Kasumi-1 (cell line): ENCODE measurements at places on chromosomes 16 and 17.

DNA sequence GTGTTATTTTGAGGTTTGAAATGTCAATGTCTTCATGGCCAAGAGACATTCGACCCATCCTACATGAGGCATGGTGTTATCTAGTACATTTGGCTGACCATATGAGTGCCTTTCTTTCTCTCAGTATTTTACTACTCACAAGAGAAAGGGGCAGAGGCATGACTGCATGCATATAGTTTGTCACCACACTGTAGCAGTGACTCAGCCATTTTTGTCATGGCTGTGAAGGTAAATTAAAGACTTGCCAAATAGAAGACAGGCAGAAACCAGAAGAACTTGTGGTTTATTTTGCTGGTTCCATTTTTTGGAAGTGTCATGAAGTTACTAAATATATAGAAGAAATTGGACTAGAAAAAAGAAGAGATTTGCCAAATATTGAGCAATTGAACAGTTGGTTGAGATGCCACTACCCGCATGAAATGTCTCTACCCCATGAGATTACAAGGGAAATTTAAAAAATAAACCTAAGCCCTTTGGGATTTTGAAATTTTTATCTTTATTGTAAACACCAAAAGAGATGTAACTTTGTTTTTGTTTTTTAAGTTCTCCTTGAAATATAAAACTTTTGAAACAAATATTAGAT lies 170.3 kb downstream of the CHD9 start:
- no peak for DNase-seq

DNA sequence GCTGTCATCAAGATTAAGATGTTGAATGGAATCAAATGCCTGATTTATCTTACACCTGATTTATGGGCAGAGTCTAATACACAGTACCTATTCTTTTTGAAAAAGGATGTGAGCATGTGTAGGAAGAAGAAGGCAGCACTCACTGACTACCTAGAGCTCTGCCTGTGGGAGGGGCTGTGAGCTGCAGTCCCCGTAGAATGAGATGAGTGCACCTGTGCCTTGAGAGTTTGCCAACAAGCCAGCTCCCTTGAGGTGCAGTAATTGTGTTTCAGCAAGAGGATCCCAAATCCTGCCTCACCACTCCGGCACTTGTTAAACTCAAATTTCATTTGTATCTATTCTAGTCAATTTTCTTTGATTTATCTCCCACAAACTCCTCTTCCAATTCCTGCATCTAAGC lies 46.0 kb downstream of the CDH11 start:
- no peak for DNase-seq

DNA sequence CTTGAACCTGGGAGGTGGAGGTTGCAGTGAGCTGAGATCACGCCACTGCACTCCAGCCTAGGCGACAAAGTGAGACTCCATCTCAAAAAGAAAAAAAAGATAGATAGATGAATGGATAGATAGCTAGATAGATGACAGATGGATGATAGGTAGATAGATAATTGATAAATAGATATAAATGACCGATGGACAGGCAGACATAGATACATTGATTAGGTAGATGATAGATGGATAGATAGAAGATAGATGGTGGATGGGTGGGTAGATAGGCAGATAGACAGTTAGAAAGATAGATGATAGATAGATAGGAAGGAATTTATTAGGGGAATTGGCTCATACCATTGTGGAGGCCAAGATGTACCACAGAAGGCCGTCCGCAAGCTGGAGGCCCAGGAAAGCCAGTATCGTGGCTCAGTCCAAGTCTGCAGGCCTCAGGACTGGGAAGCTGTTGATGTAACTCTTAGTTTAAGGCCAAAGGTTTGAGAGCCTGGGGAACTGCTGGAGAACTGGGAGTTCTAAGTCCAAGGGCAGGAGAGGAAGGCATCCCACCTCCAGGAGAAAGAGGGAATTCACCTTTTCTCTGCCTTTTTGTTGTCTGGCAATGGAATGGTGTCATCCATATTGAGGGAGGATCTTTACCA lies 156.1 kb downstream of the SEC14L1 start:
- no peak for DNase-seq

GRCh38 chr17:79484600-79485418 lies 126.0 kb downstream of the RBFOX3 start:
- no peak for DNase-seq

GRCh38 chr16:19833581-19833980 lies 51.1 kb downstream of the GPRC5B start:
- DNase-seq: no peak

- DNase-seq: no peak
Measured at GRCh38 chr17:31134576-31134975, 39.8 kb downstream of the NF1 start.

DNA sequence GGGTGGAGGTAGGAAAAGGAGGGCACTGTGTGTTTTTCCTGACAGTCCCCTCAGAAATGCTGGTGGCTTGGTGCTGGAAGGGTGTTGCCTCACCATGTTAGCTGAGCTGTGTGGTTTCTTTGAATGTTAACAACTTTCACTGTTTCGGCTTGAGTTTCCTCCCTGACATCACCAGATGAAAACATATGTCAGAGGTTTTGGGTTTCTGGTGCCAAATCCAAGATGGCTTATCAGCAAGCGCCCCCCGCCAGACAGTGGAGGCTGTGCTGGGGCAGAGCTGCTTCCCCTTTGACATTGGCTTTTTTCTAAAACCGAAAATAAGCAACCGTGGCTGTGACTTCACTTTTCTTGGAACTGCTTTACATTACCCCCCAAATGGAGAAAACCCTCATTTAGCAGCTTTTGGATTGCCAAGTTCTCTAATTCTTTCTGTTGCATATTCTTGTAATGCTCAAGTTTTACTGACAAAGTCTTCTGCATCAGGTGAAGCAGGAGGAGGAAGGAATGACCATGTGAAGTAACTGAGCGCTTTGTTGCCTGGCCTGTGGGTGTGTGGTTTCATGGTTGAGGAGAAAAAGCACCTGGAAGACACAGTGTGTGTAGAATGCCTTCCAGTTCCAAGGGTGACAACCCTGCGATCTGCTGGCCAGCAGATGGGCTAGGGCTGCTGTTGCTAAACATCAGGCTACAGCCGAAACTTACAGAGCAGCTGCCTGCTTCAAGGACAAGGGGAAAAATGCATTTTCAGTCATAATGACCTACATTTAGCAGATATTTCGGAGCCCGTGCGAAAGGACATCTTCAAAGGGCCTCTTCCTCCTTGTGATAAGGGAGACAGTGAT lies 9.7 kb downstream of the RMI2 start:
- DNase-seq: peak; percentile 21

GRCh38 chr16:69561901-69562300 lies 3.9 kb upstream of the NFAT5 start:
- no peak for DNase-seq

- no peak for DNase-seq
Measured at GRCh38 chr17:66518677-66519076, 216.3 kb downstream of the PRKCA start.

- no peak for DNase-seq
Measured at GRCh38 chr16:1029259-1029545, 43.3 kb upstream of the SSTR5 start.

DNA sequence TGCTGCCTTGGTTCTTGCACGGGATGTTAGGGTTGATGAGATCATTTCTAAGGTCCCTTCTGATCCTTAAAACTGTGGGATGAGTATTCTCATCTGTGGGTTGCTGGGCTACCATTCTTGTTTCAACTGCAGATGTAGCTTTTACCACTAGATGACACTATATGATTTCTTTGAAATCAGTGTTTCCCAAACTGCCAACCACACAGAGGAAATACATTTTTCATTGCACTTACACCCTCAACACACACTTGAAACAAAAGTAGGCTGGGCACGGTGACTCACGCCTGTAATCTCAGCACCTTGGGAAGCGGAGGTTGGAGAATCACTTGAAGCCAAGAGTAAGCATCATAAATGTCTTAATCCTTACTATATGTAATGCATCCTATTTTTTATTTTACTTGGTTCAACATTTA lies 15.3 kb downstream of the LCMT1 start:
- peak; percentile 50 for DNase-seq

GRCh38 chr17:58913552-58913951 lies 157.9 kb downstream of the PPM1E start:
- no peak for DNase-seq

- DNase-seq: no peak
Measured at GRCh38 chr16:84815462-84815861, 4.3 kb upstream of the CRISPLD2 start.

DNA sequence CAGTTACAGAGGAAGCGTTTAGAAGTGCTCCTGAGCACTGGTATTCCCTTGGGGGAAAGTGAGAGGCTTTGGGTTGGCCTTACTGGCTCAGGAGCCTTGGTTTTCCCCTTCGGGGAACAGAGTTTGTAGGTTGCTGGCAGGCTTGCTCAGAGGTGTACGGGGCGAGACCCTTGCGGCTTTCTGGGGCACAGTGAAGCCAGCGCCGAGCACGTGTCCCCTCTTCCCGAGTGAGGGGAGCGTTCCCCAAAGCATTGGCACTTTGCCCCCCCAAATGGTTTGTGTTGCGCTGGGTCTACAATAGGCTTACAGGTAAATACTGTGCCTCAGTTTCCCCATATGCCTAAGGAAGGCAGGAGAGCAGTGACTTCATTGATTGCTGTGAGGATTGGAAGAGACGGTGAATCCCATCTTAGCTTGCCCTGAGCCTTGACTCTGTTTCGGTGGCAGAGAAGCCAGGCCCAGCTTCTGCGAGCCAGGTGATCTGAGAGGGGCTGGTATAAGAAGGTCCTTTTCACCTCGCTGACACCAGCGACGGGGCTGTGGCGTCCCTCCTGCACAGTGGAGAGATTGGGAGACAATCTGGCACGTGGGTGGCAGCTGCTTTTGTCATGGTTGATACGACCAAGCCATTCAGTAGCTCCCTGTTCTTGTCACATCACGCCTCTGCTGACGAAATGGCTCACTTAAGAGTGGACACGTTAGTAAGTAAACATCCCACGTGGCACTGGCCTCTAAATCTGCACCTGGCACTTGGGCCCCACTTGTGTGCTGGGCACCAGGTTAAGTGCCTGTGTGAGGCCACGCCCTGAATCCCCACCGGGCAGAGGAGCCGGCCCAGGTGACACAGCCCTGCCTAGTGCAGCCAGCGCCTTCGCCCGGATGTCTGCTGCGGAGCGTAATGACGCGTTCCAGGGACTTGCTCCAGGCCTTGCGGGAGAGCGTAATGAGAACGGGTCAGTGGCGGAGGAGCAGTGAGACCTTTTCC lies 55.0 kb downstream of the MEAK7 start:
- DNase-seq: no peak

DNA sequence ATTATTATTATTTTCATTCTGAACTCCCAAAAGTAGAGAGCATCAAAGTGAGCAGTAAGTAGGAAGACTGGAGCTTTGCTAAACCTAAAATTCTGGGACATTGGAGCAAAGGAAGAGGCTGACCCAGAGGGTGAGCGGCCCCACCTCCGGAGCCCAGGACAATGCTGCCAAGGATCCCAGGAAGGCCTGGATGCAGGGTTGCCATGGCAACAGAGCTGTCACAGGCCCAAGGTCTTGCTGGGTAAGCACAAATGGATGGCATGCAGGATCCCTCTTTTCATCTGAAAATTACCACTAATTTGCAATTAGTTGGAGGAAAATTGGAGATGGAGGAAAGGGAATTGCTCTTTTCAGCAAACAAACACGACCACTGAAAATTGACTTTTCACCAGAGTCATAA lies 457.9 kb upstream of the CDH5 start:
- DNase-seq: no peak

DNA sequence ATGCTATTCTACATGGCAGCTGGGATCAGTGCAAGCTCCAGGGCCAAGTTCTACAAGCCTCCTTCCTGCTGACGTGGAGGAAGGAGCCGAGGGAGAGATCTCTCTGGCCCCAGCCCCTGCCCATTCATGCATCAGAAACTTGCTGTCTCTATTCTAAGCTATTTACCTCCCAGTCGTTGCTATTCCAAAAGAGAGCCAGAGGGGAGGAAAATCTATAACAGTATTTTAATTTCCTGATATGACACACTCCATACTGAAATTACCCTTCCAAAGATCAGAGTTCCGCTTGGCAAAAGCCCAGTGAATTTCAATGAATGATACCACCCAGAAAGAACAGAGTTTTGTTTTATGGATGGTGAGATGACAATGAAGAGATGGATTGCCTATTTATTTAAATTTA lies 133.4 kb downstream of the GRIN2A start:
- no peak for DNase-seq

- peak; percentile 22 for DNase-seq
Measured at GRCh38 chr17:49190932-49191331, 19.4 kb downstream of the GNGT2 start.

- no peak for DNase-seq
Measured at GRCh38 chr16:8831871-8832716, 34.5 kb downstream of the PMM2 start.

DNA sequence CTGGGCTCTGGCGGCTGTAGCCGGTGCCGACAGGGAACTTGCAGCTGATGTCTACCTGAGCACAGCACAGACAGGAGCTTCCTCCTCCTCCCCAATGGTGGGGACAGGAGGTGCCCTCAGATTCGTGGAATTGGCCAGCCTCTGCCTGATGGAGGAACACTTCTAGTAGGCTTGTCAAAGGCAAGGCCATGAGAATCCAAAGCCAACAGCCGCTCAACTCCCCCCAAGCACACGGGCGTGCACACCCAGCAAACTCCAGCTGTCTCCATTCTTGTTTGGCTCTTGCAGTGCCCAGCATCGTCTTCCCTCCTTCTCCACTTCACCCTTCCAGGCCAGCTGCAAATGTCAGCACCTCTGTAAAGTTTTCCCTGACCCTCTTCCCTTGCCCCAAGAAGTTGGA lies 35.1 kb downstream of the SCNN1G start:
- DNase-seq: no peak

DNA sequence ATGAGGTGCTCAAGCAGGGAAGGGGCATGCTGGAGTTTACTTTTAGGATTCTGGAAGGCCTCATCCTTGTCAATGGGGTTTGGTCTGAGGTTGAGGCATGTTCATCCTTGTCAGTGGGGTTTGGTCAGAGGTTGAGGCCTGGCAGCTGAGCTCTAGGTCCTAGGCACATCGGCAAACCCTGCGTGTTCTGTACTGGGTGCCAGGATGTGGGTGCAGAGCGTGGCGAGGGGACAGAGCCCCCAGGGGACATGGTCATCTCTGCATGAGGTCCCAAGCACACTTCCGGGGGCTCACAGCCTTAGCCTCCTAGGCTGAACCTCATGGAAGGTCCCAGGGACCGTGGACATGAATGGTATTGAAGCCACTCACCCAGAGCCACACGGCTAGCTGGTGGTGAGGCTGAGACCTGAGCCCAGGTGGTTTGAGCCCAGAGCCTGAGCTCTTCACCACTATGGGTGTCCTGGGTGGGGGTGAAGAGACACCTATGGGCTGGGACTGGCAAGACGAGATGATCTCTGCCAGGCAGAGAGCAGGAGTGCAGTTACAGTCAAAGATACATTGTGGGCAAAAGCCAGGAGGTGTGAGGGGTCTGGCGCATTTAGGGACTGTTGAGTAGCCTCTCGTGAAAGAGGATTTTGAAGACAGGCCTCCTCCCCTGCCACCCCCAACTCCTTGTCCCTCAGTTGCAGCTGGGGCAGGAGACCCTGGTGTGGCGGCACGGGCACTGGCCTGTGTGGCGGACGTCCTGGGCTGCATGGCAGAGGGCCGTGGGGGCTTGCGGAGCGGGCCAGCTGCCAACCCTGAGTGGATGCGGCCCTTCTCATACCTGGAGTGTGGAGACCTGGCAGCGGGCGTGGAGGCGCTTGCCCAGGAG lies 19.3 kb downstream of the FCSK start:
- no peak for DNase-seq

- DNase-seq: no peak
Measured at GRCh38 chr17:17933775-17934174, 38.4 kb downstream of the TOM1L2 start.
